GM12878 (cell line): ENCODE measurements at places on chromosomes 13 and 19. TPM values are rescaled to one million over a fixed set of nuclear protein-coding genes. Genes with fewer than 3 reads are reported as not detected.

- no peaks in the 10 kb centered on the region for H3K27me3 ChIP-seq
- H3K4me3 ChIP-seq = no peak overlapping the region
- 0 out of 2 replicates have a peak, but pooled peaks cover 2% of the 10 kb centered on the region for H3K4me1 ChIP-seq
- DNase-seq = no peak
- no peaks in the 10 kb centered on the region for H3K36me3 ChIP-seq
- no peak overlapping the region for H3K27ac ChIP-seq
These were observed 287.6 kb upstream of the SGCG start for GRCh38 chr13:22893204-22893603.

GRCh38 chr19:18160493-18160970 is 7.6 kb downstream of the PIK3R2 start:
- no peak for DNase-seq
- no peak overlapping the region; the same call in 1 of the 2 replicates for H3K27ac ChIP-seq
- peak overlapping the region; percentile 70; the same call in 1 of the 2 replicates for H3K4me3 ChIP-seq
- peaks cover 7% of the 10 kb centered on the region; the same call in 1 of the 2 replicates for H3K36me3 ChIP-seq

DNA sequence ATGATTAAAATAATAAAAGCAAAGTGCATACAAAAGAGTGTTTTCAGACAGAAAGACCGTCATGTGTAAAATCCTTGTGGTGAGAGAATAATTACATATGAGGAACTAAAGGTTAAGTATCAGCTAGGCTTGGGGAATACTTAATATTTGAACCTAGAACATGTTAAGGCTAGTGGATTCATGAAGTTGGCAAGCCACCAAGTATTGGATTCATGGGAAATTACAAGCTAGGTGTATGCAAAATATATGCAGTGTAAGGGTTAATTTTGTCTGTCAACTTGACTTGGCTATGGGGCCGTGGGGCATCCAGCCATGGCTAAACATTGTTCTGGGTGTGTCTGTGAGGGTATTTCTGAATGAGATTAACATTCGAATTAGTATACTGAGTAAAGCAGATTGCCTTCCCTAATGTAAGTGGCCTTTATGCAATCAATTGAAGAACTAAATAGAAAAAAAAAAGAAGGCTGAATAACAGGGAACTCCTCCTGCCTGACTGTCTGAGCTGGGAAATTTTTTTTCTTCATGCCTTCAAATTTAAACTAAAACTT is 533.5 kb upstream of the KLF12 start:
- no peak overlapping the region for H3K4me3 ChIP-seq
- no peak for DNase-seq
- H3K4me1 ChIP-seq = no peaks in the 10 kb centered on the region
- no peaks in the 10 kb centered on the region for H3K27me3 ChIP-seq
- no peaks in the 10 kb centered on the region for H3K36me3 ChIP-seq

GRCh38 chr19:38837656-38838121 is 6.1 kb upstream of the ECH1 start:
- H3K4me3 ChIP-seq = no peak overlapping the region
- no peak overlapping the region for H3K27ac ChIP-seq
- H3K4me1 ChIP-seq = peaks cover 4% of the 10 kb centered on the region
- H3K27me3 ChIP-seq = no peaks in the 10 kb centered on the region
- peaks cover 52% of the 10 kb centered on the region for H3K36me3 ChIP-seq
- no peak for DNase-seq

- no peaks in the 10 kb centered on the region for H3K4me1 ChIP-seq
- H3K27me3 ChIP-seq = no peaks in the 10 kb centered on the region
- no peak overlapping the region for H3K27ac ChIP-seq
- no peak overlapping the region for H3K4me3 ChIP-seq
- no peak for DNase-seq
These were observed 8.7 kb upstream of the CKM start for GRCh38 chr19:45331411-45331810.

DNA sequence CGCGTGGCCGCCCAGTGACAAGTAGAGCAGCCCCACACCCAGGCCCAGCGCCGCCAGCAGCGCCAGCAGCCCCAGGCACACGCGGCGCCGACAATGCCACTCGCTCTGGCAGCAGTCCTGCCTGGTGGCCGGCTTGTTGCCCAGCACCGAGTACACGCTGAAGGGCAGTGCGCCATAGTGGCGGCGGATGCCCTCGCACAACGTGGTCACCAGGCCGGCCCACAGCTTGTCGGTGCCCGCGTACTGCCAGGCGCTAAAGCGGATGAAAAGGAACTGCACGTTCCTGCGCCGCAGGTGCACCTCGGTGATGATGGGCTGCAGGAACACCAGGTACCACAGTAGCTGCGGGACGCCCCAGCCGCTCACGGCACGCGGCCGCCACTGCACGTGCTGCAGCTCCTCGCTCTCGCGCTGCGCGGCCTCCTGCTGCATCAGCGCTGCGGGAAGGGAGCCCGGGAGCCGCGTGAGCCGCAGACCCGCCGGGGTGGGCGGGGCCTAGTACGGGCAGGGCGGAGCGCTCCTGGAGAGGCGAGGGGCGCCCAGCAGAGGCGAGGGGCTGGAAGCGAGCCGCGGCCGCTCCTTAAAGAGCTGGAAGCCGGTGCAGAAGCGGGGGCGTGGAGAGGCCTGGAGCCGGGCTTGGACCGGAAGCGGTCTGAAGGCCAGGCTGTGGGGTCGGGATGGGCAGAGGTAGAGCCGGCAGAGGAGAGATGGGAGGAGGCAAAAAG is 7.3 kb downstream of the NKPD1 start:
- no peaks in the 10 kb centered on the region for H3K36me3 ChIP-seq
- no peak overlapping the region for H3K27ac ChIP-seq
- DNase-seq = no peak
- H3K4me1 ChIP-seq = peaks cover 14% of the 10 kb centered on the region

GRCh38 chr13:24925318-24926231 is 161.6 kb downstream of the RNF17 start:
- H3K4me1 ChIP-seq = peaks cover 8% of the 10 kb centered on the region; the same call in 1 of the 2 replicates
- H3K4me3 ChIP-seq = no peak overlapping the region
- no peak for DNase-seq
- H3K36me3 ChIP-seq = no peaks in the 10 kb centered on the region
- no peaks in the 10 kb centered on the region for H3K27me3 ChIP-seq

- no peaks in the 10 kb centered on the region for H3K36me3 ChIP-seq
- no peak overlapping the region for H3K4me3 ChIP-seq
- no peaks in the 10 kb centered on the region for H3K27me3 ChIP-seq
- H3K27ac ChIP-seq = no peak overlapping the region
- no peaks in the 10 kb centered on the region for H3K4me1 ChIP-seq
- DNase-seq = no peak
These were observed 87.4 kb upstream of the ARHGEF7 start for GRCh38 chr13:111027458-111028439.

DNA sequence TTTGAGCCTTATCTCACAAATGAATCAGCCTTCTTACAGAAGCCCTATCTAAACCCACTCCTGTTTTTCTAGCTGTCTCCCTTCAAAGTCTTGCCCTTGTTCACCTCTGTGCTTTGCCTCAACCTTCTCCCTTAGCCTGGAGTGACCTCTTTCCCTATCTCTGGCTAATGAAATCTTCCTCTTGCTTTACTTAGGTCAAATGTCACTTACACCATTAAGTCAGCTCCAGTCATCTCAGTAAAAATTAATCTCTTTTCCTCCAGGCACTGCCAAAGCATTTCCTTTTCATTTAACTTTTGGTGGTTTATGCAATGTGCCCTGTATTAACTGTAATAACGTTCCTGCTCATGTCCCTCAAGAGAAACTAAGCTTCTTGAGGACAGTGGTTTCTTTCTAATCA is 596.5 kb upstream of the MIR17HG start:
- DNase-seq = no peak
- H3K27ac ChIP-seq = no peak overlapping the region
- no peak overlapping the region for H3K4me3 ChIP-seq

- no peaks in the 10 kb centered on the region for H3K27me3 ChIP-seq
- no peak for DNase-seq
- H3K4me3 ChIP-seq = no peak overlapping the region
- H3K27ac ChIP-seq = no peak overlapping the region
- H3K4me1 ChIP-seq = no peaks in the 10 kb centered on the region
These were observed 3.8 kb upstream of the SLC7A9 start for GRCh38 chr19:32873247-32873959.

GRCh38 chr13:36992362-36992761 is 6.8 kb downstream of the ALG5 start:
- H3K27me3 ChIP-seq = no peaks in the 10 kb centered on the region
- no peak overlapping the region for H3K4me3 ChIP-seq
- peaks cover 42% of the 10 kb centered on the region for H3K36me3 ChIP-seq
- no peak overlapping the region for H3K27ac ChIP-seq

- peaks cover 21% of the 10 kb centered on the region for H3K4me1 ChIP-seq
- no peaks in the 10 kb centered on the region for H3K27me3 ChIP-seq
- H3K36me3 ChIP-seq = peaks cover 9% of the 10 kb centered on the region
- H3K4me3 ChIP-seq = no peak overlapping the region
- H3K27ac ChIP-seq = no peak overlapping the region; the same call in 1 of the 2 replicates
These were observed 8.5 kb downstream of the ARID3A start for GRCh38 chr19:934197-934840.

GRCh38 chr13:92806215-92806614 is 420.4 kb upstream of the GPC6 start:
- no peak overlapping the region for H3K4me3 ChIP-seq
- no peaks in the 10 kb centered on the region for H3K27me3 ChIP-seq
- no peak overlapping the region for H3K27ac ChIP-seq
- H3K4me1 ChIP-seq = no peaks in the 10 kb centered on the region
- H3K36me3 ChIP-seq = no peaks in the 10 kb centered on the region
- DNase-seq = no peak

- peaks cover 6% of the 10 kb centered on the region; the same call in 1 of the 2 replicates for H3K4me1 ChIP-seq
- H3K4me3 ChIP-seq = no peak overlapping the region
- no peaks in the 10 kb centered on the region for H3K27me3 ChIP-seq
These were observed 3.6 kb downstream of the TMEM161A start for GRCh38 chr19:19134687-19135158.

The UNC13A gene
- 0.08 and 0.48 TPM in 2 replicates for total RNA-seq

The KLK2 gene
- total RNA-seq = 1.6 and 1.8 TPM in 2 replicates

The FAM124A gene
- total RNA-seq = not detected in 2 replicates

The DIAPH3 gene
- 17.4 and 17.8 TPM in 2 replicates for total RNA-seq

The TNNI3 gene
- not detected in 2 replicates for total RNA-seq

The TLE6 gene
- 6.0 and 6.4 TPM in 2 replicates for total RNA-seq

The AP1M1 gene
- total RNA-seq = 74.7 and 76.5 TPM in 2 replicates
